ENCODE measurements at places on chromosomes 12 and 14. TPM values are rescaled to one million over a fixed set of nuclear protein-coding genes. Genes with fewer than 3 reads are reported as not detected.

The SLC39A9 gene
- polyA plus RNA-seq = 19.2 TPM

The SLC6A13 gene
- 0.08 TPM for polyA plus RNA-seq

The SIX4 gene
- polyA plus RNA-seq = 26.1 TPM

The EFCAB11 gene
- 2.5 TPM for polyA plus RNA-seq

DNA sequence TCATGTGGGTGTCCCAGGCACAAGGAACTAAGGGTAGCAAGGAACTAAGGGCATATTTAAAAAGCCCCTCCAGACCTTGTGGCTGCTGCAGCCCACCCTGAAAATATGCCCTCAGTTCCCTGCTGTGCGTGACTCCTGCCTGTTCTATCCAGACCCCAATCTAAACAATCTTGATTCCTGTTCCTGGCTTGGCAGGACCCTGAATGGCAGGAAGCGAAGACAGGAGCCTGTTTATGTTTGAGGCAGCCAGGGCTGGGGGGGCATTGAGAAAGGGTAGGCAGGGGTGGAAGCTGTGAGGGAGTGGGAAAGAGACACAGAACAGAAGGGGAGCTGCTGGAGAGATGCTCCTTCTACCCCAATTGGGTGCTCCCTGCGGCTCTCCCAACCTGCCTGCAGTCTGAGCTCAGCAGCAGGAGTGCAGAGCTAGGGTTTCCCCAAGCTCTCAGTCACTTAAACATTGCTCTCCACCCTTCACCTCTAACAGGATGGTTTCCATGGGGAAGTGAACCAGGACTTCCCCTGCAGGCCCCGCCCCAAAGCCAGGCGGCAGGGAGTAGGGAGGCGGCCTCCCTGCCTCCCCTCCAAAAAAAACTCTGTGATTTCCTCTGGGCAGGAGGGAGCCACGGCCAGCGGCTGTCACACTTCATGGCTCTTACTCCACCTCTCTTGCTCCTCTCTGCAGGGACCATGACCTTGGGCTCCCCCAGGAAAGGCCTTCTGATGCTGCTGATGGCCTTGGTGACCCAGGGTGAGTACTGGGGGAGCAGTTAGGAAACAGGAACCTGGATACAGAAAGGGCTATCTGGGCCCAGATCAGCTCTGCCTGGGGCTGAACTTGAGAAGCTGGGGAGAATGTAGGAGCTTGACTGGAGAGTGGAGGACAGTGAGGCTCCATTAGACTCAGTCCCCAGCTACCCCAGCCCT lies 4.7 kb downstream of the ACVRL1 start:
- peak; percentile 57 for DNase-seq

Data from psoas muscle (tissue), 8 donors.